ENCODE measurements at places on chromosomes 5 and 9.

GRCh38 chr9:130857864-130858738 is 23.0 kb downstream of the ABL1 start:
- DNase-seq: no peak

- DNase-seq: peak; percentile 72
These were observed 14.0 kb upstream of the TCF7 start for GRCh38 chr5:134100283-134101091.

- no peak for DNase-seq
These were observed 13.6 kb downstream of the NIPAL4 start for GRCh38 chr5:157473383-157474320.

GRCh38 chr9:34578241-34579103 is 11.1 kb downstream of the CNTFR start:
- DNase-seq: no peak

GRCh38 chr5:32551865-32552264 is 33.5 kb upstream of the SUB1 start:
- DNase-seq: no peak

GRCh38 chr9:112535811-112536210 is 49.2 kb downstream of the KIAA1958 start:
- no peak for DNase-seq

- DNase-seq: no peak
These were observed 1652.4 kb upstream of the ACO1 start for GRCh38 chr9:30732060-30732459.

DNA sequence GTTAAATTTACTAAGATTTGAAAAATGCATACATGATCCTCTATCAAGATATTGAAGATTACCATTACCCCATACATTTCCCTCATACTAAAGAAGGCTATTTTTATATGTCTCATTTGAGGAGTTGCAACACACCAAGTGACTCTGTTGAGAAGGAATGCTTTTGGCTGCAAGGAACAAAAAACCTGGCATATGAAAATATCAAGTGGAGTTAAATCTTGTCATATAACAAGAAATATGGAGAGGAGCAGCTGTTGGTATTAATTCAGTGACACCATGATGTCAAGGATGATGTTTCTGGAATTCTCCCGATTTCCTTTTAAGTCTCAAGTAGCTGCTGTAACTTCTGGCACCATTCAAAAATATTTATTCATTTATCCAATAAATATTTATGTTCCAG is 193.8 kb downstream of the CSNK1G3 start:
- no peak for DNase-seq

GRCh38 chr9:70480405-70480980 is 66.0 kb upstream of the KLF9 start:
- no peak for DNase-seq

GRCh38 chr9:98855592-98855991 is 48.1 kb downstream of the GALNT12 start:
- no peak for DNase-seq

- no peak for DNase-seq
These were observed 102.4 kb upstream of the RFX3 start for GRCh38 chr9:3628239-3628638.

GRCh38 chr5:118791926-118792734 is 196.2 kb downstream of the DTWD2 start:
- no peak for DNase-seq

GRCh38 chr5:126403876-126404275 is 19.3 kb upstream of the GRAMD2B start:
- no peak for DNase-seq

DNA sequence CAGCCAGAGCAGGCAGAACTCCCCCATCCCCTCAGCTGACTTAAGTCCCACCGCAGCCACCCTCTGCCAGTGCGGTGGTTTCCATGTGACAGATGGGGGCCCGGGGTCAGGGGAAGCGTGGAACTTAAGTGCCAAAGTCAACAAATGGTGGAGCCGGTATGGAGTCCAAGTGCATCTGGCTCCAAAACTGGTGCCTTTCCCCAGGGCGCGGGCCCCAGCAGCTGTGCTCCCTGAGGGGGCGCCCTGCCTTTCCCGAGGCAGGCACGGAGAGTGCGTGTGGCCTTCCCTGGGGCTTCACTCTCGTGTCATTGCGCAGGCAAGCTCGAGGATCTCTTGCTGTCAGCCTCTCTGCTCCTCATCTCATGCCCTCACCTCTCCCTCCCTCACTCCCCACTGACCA is 33.8 kb downstream of the SLC46A2 start:
- no peak for DNase-seq

DNA sequence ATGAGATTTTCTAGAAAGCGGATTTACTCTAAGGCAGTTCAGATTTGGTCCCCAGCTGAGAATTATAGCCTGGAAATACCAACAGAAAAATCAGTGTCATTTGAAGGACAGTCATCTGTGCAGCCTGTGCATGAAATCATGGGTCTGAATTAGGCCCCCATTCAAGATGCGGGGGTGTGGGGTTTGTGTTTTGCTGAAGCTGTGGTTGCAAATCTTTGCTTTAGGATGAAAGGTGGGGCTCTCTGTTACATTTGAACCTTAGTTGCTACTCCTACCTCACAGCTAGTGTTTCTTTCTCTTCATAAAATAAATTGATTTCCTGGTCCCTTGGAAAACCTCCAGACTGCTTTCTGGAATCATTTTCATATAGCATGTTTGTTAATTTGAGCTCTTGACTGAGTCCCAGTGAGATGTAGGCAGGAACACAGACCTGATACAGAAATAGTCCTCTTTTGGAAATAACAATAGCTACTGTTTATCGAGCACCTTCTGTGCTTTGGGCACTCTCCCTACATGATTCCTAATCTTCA is 4.8 kb upstream of the ABL1 start:
- DNase-seq: no peak

DNA sequence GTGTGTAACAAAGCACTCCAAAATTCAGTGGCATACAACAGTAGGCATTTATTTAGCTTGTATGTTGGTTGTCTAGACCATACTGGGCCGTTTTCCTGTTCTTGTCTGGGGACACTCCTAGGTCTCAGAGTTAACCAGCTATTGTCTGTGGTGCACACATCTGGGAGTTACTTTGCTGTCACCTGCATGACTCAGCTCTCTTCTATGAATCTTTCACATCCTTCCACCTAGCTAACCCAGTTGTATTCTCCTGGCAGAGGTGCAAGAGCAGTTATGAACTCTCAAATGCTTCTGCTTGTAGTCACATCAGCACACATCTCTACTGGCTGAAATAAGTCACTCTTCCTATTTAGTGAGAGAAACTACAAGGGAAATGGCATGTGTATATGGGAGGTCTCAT is 138.1 kb downstream of the BAAT start:
- DNase-seq: no peak

DNA sequence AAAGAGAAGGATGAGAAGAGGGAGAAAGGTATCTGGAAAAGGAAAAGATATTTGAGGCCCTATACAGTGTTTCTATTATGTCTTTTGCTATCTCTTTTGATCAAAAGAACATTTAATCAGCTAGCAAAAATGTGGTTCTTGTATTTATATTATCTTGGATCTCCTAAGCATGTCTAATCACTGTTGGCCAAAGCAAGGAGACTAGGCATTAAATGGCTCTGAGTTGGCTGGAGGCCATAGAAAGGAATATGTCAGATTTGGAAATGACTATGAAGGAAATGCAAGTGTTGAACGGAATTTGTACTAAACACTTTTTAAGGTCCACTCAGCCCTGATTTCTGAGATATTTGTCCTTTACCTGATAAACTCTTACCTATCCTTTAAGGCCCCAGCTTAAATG is 22.4 kb upstream of the THG1L start:
- no peak for DNase-seq

GRCh38 chr9:13461414-13461991 is 182.0 kb upstream of the MPDZ start:
- DNase-seq: no peak

- no peak for DNase-seq
These were observed 10.6 kb upstream of the KCNIP1 start for GRCh38 chr5:170493028-170493820.

GRCh38 chr5:9514968-9515367 is 30.9 kb downstream of the SEMA5A start:
- no peak for DNase-seq

DNA sequence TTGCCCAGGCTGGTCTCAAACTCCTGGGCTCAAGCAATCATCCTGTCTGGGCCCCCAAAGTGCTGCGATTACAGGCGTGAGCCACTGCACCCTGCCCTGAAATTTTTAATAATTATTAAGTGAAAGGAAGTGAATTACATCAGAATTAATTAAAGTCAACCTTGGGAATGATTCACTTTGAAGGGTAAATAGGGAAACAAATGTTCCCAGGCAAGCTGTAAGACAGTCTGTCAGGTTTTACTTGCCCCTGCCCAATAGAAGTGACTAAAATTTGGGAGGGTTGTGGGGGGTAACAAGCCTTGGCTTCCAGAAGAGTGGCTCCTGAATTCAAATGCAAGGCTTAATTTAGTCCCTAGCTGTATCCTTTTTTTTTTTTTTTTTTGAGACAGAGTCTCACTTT is 1.3 kb upstream of the LIX1 start:
- DNase-seq: no peak

- no peak for DNase-seq
These were observed 11.5 kb upstream of the CPLX2 start for GRCh38 chr5:175859916-175860315.

GRCh38 chr5:14851050-14851419 is 20.5 kb downstream of the ANKH start:
- no peak for DNase-seq

DNA sequence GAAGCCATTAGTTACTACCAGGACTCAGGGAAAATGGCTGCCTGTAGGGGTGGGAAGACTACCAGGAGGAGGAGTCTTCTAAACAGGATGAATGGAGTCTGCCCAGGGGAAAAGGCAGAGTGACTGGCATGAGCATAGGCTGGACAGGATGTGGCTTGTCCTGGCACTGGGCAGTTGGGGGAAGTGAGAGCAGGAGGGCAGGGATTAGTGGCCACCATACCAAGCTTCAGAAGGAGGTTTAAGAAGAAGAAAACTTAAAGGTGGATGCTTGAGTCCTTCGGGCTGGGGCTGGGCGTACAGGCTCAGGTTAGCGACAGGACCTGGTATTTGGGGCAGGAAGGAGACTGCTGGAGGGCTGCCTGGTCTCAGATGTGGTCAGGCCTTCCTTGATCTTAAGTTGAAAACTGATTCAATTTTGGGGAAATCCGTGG is 5.0 kb upstream of the NSD1 start:
- DNase-seq: no peak

- no peak for DNase-seq
These were observed 115.1 kb upstream of the TSLP start for GRCh38 chr5:110956280-110956912.

DNA sequence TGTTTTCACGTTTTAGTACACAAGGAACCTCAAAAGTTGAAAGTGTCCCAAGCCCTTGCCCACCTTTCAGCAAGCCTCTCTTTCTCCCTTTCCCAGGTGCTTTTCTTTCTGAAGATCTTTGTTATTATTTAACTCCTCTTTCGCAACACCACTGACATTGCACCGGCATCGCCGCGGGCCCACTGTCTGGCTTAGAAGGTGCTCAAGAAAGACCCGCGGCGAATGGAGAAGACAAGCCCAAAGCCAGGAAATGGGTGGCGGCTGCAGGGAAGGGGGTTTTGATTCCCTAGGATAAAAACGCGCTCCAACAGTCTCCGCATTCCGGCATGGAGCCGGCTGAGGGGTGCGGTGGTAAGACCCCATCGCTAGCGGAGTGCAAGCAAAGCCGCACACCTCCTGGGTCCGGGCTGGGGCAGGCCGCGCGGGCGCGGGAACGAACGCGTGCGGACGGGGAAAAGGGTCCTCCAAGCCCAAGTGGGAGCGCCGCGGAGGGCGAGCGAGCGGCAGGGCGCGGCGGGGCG is 404 bp upstream of the AFAP1L1 start:
- no peak for DNase-seq

DNA sequence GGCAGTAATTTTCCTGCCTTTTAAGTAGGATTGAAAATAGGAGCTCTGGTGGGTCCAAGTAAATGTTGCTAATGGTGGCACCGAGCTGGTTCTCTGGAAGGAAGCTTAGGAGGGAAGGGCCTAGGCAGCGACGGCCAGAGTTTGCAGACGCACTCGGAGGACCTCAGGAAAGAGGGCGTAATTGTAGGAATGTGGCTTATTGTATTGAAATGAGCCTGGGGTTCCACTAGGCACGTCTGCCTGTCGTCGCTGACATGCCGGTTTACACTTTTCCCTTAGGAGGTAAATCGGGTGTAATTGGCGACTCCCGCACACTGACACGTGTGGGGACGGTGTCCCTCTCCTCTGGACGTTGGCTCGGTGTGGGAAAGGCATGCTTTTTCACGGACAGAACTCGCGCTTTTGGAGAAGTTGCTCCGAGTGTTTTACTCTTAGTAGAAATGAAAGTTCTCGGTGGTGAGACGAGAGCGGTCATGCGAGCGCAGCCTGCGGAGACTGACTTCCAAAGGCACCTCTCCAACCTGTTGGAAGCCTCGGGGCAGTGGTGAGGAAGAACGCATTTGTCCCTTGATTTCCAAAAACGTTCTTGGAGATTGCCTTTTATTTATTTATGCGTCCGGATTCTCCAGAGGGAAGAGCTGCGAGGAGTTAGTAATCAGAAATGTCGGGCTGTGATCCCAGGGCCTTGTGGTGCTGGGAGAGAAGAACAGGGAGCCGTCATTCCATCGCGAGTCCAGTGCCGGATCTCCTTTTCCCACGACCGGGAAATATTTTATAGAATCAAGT is 1.3 kb downstream of the NR4A3 start:
- DNase-seq: no peak

GRCh38 chr5:1390861-1391600 is 46.1 kb upstream of the CLPTM1L start:
- no peak for DNase-seq

DNA sequence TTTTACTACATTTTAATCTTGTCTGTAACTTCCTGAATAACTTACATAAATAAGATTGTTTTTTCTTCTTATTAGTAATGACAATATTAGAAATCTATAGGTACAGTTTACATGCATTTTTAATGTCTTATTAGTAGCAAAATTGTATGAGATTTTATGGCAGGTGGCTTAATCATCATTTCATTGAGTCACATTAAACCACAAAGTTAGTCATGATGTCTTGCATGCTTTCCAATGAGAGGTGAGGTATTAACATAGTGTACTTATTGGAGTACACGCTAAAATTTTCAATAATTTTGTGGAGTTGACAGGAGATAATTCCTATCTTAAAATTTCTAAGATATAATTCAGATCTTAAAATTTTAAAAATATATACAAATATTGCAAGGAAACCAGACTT is 989.6 kb upstream of the ARRDC3 start:
- DNase-seq: no peak

- no peak for DNase-seq
These were observed 207.8 kb downstream of the KDM4C start for GRCh38 chr9:6965566-6965965.

- no peak for DNase-seq
These were observed 11.7 kb downstream of the CAVIN4 start for GRCh38 chr9:100589582-100589981.

All from stimulated activated CD8-positive, alpha-beta memory T cell treated with anti-CD3 and anti-CD28 coated beads, Interleukin-12 subunit alpha, Interleukin-12 subunit beta, amount 100 ng/mL, for 1 hour (primary cell).